Right cardiac atrium (tissue), 5 donors: ENCODE measurements at places on chromosomes 11 and 22. TPM values are rescaled to one million over a fixed set of nuclear protein-coding genes. Genes with fewer than 3 reads are reported as not detected.

- no peak for DNase-seq
Observed at GRCh38 chr11:16394947-16395346, 38.6 kb upstream of the SOX6 start.

ISX gene
- not detected for total RNA-seq

LMO2 gene
- total RNA-seq: 10.9 TPM

- no peak for DNase-seq
Observed at GRCh38 chr11:86874304-86875056, 74.1 kb downstream of the PRSS23 start.

GDPD4 gene
- not detected for total RNA-seq

DNA sequence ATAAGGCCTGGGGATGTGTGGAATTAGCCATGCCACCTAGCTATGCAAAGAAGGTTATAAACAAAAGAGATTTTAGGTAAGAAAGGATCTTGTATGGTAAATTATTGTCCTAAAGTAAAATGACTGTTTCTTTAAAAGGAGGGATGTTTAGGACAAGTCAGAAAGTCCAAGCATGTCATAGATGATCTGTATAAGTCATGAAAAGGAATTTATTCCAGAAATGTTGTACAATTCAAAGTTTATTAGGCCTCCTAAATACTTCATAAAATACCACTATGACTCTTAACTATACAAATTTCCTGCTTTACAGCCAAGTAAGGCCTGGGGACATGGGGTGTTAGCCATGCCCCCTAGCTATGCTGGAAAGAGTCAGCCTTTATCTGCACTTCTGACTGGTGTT is 22.7 kb downstream of the OR5A2 start:
- DNase-seq: no peak

- no peak for DNase-seq
Observed at GRCh38 chr11:68687311-68687710, 3.0 kb downstream of the GAL start.

- DNase-seq: no peak
Observed at GRCh38 chr22:35409783-35410662, 10.1 kb downstream of the MCM5 start.

DNA sequence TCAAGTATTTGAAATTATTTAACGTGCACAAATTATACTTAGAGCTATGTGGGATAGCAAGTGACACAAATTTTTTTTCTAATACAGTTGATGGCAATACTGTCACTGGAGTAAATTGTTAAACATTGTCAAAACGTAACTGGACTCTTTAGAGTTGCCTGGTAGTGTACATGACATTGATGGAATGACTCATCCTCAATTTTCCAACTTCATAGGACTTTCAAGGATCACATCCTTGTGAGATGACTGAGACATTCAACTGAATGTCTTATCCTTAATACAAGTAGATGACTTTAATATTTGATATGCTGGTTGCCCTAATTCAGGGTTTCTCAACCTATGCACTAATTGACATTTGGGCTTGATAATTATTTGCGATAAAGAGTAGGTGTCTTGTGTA is 310.0 kb downstream of the SWAP70 start:
- DNase-seq: no peak

ANO9 gene
- 0.18 TPM for total RNA-seq

GRCh38 chr11:130553306-130553705 is 104.9 kb downstream of the ADAMTS15 start:
- DNase-seq: no peak

GRCh38 chr22:45263463-45264269 is 21.1 kb upstream of the UPK3A start:
- peak; percentile 83 for DNase-seq

- no peak for DNase-seq
Observed at GRCh38 chr11:88683024-88683423, 345.5 kb upstream of the CTSC start.

- DNase-seq: no peak
Observed at GRCh38 chr11:118406599-118407166, 5.3 kb downstream of the ATP5MG start.

GRCh38 chr11:6437993-6438392 is 2.8 kb downstream of the HPX start:
- no peak for DNase-seq
